ENCODE measurements at places on chromosomes 2 and 18. TPM values are rescaled to one million over a fixed set of nuclear protein-coding genes. Genes with fewer than 3 reads are reported as not detected.

YWHAQ gene
- polyA plus RNA-seq, result 123 TPM

CYS1 gene
- polyA plus RNA-seq, result 2.4 TPM

SP100 gene
- polyA plus RNA-seq, result 36.5 TPM

STARD6 gene
- polyA plus RNA-seq, result not detected

EML6 gene
- 1.3 TPM for polyA plus RNA-seq

KCNE4 gene
- polyA plus RNA-seq, result 2.9 TPM

CCDC141 gene
- polyA plus RNA-seq, result 0.12 TPM

HJURP gene
- polyA plus RNA-seq, result 1.2 TPM

- DNase-seq, result no peak
Observed at GRCh38 chr2:63820969-63821368, 20.7 kb upstream of the UGP2 start.

DNA sequence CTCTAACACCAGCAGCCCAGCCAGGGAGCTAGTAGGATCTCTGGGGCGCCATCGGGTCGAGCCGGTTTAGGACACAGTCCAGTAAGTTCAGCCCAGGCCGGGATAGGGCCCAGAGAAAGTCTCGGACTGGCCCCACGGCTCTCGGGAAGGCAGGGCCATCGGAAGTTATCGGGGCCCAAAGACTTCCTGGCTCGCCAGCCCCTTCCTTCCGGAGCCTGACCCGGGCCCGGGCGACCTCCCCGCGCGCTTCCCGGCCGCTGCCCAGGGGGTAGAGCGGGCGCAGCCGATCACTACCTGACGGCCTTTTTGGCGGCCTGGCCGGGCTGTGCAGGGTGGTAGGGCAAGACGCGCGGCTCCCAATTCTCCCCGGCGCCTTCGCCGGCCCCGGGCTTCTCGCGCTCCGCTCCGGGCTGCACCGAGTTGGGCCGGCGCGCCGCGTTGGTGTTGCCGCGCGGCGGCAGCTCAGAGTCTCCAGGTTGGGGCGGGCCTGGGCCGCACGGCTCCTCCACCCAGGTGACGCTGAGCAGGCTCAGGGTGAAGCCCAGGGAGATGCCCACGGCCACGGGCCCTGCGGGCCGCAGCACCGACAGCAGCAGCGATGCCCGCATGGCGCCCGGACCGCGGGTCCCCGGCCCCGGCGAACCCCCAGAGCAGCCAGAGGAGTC lies 546 bp downstream of the CHPF start:
- DNase-seq, result no peak

- DNase-seq, result no peak
Observed at GRCh38 chr2:199679883-199680282, 171.1 kb downstream of the FTCDNL1 start.

GRCh38 chr2:50949450-50950193 lies 82.3 kb downstream of the NRXN1 start:
- DNase-seq, result no peak

- no peak for DNase-seq
Observed at GRCh38 chr18:45024357-45025088, 343.8 kb downstream of the SETBP1 start.

GRCh38 chr2:44840503-44840850 lies 101.0 kb upstream of the SIX3 start:
- no peak for DNase-seq

GRCh38 chr2:74655579-74655978 lies 1.5 kb downstream of the SEMA4F start:
- no peak for DNase-seq

DNA sequence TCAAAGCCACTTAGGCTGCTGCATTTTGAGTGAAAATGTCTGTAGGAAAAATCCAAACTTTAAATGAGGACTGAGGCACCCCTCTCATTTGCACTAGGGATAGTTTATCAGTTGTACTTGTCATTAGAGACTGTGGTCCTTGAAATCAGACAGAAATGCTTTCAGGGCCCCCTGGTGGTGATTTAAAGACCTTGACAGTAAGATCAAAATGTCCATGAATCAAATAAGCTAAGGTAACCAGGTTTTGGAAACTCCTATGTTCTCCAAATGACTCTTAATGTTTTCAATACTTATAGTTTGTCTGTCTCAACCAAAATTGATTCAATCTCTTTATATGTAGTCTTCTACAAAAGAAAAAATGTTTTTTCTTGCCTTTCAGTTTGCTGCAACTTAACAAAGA lies 28.8 kb upstream of the DDX18 start:
- peak; percentile 79 for DNase-seq

- DNase-seq, result no peak
Observed at GRCh38 chr2:23427350-23427749, 42.4 kb downstream of the KLHL29 start.
